Astrocyte (in vitro differentiated cells and primary cell): ENCODE measurements at places on chromosomes 6 and 20. TPM values are rescaled to one million over a fixed set of nuclear protein-coding genes. Genes with fewer than 3 reads are reported as not detected.

DNA sequence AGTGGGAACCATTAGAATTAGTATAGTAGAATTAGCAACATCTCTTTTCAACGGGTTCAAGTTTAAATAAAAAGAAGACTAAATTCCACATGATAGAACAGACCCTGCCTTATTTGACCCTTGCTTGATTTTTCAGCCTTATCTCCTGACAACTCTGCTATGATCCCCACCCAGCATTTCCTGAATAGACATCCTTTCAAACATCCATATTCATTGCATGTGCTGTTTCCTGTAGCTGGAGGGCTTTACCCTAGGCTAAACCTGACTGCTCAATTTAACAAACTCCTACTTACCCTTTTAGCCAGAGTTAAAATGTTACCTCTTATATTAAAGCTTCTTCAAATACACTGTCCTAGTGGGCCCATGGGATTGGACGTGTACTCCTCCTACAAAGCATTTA lies 594.8 kb upstream of the ARID1B start:
- DNase-seq: no peak
- no peaks in the 10 kb centered on the region for H3K4me1 ChIP-seq
- H3K4me3 ChIP-seq: no peak overlapping the region
- H3K36me3 ChIP-seq: no peaks in the 10 kb centered on the region
- H3K27me3 ChIP-seq: no peaks in the 10 kb centered on the region

EPB41L2 gene
- total RNA-seq: 120 and 136 TPM in 2 replicates

HAO1 gene
- 0.17 and 0.20 TPM in 2 replicates for total RNA-seq

DNA sequence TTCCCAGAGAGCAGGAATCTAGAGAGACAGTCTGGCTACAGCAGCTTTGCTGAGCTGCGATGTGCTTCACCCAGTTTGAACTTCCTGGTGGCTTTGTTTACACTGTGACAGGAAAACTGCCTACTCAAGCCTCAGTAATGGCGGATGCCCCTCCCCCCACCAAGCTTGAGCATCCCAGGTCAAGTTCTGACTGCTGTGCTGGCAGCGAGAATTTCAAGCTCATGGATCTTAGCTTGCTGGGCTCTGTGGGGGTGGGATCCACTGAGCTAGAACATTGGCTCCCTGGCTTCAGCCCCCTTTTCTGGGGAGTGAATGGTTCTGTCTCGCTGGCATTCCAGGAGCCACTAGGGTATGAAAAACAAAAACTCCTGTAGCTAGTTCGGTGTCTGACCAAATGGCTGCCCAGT lies 91.0 kb upstream of the ESR1 start:
- H3K27ac ChIP-seq: no peak overlapping the region
- no peak overlapping the region for H3K4me3 ChIP-seq
- H3K4me1 ChIP-seq: no peaks in the 10 kb centered on the region
- H3K36me3 ChIP-seq: no peaks in the 10 kb centered on the region
- H3K27me3 ChIP-seq: no peaks in the 10 kb centered on the region
- no peak for DNase-seq

- no peaks in the 10 kb centered on the region for H3K36me3 ChIP-seq
- H3K27me3 ChIP-seq: peaks cover 5% of the 10 kb centered on the region
- H3K4me3 ChIP-seq: no peak overlapping the region
- H3K4me1 ChIP-seq: no peaks in the 10 kb centered on the region
- no peak for DNase-seq
Measured at GRCh38 chr20:46545077-46545826, 5.2 kb downstream of the OCSTAMP start.
